ENCODE measurements at places on chromosomes 13 and 19. TPM values are rescaled to one million over a fixed set of nuclear protein-coding genes. Genes with fewer than 3 reads are reported as not detected.

Gene WDR88
- total RNA-seq, result not detected

Gene ZNF560
- not detected for total RNA-seq

Gene ZNF296
- total RNA-seq, result not detected

Gene APOC1
- 266 TPM for total RNA-seq

Gene CALR3
- not detected for total RNA-seq

Gene ZNF805
- 14.5 TPM for total RNA-seq

Gene SIGLEC5
- total RNA-seq, result not detected

Data from cardiac ventricle fibroblast (primary cell).